ENCODE measurements at places on chromosomes 7 and 10.

DNA sequence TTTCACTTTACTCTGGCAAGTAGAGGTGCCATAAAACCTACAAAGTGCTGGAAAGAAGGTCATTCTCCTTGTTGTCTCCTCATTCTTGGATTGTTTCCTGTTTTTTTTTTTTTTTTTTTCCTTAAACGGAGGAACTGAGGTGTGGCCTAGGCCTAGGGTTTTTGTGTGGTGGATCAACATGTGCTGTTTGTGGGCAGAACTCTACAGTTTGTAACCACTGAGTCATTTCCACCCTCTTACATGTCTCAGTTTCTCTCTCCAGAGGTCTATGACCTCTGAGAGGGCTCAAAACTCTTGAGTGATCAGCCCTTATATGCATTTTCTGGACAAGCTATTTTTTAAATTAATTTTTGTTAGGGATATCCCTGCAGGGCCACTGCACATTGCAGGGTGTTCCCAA, 296.0 kb downstream of the PPP1R3A start:
- DNase-seq, result no peak

DNA sequence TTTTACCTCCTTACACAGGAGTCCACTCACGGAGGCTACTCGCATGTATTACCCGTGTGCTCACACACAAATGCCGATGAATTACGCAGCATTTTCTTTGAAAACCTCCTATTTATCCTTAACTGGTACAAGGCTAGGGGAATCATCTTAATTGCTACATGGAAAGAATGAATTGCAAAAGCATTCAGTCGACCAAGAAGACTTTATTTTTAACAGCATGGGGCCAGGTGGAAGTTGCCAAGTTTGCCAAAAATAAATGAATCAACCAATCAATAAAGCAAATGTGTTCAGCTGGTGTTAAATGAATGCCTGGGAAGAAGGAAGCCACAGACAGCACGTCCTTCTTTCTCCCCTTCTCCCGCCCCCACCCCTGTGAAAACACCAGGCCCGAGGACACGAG, 55.8 kb downstream of the CTBP2 start:
- peak; percentile 1 for DNase-seq

GRCh38 chr7:40350100-40350499, 215.3 kb downstream of the SUGCT start:
- no peak for DNase-seq

GRCh38 chr7:22445853-22446252, 54.1 kb downstream of the STEAP1B start:
- DNase-seq, result no peak
